ENCODE measurements at places on chromosomes 5 and 9.

DNA sequence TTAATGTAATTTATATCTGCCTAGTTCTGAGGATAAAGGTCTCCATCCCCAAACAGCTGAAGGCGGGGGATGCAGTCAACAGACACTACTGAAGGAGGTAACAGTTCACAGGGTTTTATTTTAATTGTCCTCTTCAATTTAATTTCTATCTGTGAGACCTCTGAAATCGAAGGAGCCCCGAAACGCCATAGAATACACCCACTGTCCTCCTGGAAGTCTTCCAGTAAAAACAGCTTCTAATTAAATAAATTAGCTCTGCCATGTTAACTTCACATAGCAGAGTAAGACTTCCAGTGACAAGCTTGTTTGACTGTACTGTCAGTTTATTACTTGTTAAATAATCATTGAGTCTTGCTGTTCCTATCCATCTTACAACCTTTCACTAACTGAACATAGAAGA lies 193.5 kb downstream of the SEC61B start:
- DNase-seq: no peak

- DNase-seq: peak; percentile 87
Observed at GRCh38 chr9:33076046-33077004, at the start of gene SMU1. Gene SMU1 (minus strand): TSS chr9:33076674. CDS start chr9:33076608, 66 bp downstream.

GRCh38 chr9:13857521-13857920 lies 456.4 kb downstream of the NFIB start:
- no peak for DNase-seq

DNA sequence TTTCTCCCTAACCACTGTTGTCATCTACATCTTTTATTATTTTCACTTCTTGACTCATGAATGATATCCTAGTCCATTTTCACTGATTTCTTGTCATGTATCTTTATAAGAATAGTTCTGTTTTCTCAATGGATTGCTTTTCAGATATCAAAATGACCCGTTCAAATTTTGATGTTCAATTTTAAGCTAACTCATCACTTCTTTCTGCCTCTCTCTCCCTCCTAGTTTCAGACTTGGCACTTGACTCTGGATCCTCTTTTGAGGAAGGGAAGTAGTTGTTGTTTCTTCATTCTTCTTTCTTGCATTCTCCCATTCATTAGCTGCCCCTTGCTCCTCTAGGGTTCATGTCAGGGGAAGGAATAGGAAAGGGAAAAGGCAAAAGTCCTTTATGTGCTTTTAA lies 23.7 kb downstream of the CSNK1G3 start:
- no peak for DNase-seq

GRCh38 chr5:137921931-137922330 lies 32.7 kb downstream of the PKD2L2 start:
- DNase-seq: no peak

DNA sequence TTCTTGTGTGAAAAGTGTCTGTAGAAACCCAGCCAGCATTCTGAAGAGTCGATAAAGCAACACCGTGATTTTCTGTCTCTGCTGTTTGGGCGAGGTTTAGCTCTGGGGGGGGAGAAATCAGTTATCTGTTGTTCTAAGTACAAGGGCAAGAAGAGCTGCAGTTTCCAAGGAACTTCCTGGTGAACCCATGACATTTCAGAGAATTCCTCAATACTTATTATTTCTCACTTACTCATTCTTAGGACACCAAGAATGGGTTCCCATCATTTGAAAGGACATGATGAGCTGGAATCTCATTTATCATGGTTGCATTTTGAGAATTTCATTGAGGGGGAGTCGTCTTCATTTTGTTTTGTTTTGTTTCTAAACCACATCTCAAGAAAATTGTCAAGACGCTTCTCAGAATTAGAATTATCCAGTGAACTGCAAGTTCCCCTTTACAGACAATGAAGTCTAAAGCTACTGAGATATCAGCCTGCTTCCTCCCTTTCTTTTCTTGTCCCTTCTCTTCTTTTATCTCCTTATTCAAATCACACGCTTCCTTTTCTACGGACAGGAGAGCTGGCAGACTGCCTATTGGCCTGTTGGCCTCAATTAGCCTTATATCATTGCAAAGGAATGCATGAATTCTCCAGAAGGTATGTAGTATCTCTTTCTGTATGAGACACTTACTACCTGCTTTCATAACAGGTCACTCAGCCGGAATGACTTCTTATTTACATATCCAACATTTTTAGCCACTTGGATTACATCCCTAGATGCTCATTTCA lies 53.7 kb downstream of the ZNF462 start:
- DNase-seq: no peak

GRCh38 chr5:79602889-79603288 lies 9.4 kb upstream of the TENT2 start:
- DNase-seq: no peak

GRCh38 chr5:158068964-158069363 lies 210.0 kb upstream of the CLINT1 start:
- no peak for DNase-seq

GRCh38 chr5:128019391-128019790 lies 64.2 kb upstream of the SLC12A2 start:
- DNase-seq: no peak

DNA sequence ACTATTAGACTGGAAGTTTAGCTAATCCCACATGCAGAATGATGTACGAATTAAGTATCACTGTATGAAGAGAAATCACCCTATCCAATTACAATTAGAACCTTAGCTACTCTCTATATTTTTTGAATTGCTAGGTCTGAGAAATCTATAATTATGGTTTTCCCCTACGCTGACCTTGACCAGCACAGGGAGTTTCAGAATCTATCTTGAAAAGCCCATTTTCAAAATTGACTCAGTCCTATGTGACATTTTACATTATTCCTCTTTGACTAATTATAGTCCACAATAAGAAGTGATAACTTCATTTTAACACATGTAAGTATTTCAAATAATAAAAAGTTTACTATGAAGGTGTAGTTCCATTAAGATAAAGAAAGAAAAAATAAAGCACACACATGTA lies 21.5 kb downstream of the NUDT12 start:
- no peak for DNase-seq

DNA sequence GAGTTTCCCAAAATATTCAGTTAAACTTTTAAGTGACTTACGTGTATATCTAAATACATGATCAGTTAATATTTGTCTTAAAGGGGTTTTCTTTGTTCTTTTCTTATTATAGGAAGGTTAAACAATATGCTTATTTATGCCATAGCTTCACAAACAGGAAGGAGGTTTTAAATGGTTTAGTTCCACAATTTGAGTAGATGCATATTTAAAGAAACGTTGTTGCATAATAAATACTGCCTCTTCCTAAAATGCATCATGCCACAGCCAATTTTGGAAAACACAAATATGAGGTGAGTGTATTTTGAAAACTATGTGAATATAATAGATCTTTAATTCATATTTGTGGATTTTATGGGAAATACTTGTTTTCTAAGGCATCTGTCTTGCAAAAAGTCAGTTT lies 2.5 kb upstream of the ADRB2 start:
- DNase-seq: no peak

- no peak for DNase-seq
Observed at GRCh38 chr9:70081120-70081495, 37.5 kb downstream of the MAMDC2 start.

- no peak for DNase-seq
Observed at GRCh38 chr9:16461137-16461840, 409.2 kb downstream of the BNC2 start.

GRCh38 chr9:70000469-70000868 lies 43.2 kb upstream of the MAMDC2 start:
- DNase-seq: no peak

GRCh38 chr9:134267305-134267880 lies 58.9 kb upstream of the RXRA start:
- DNase-seq: no peak

Measured in stimulated activated CD8-positive, alpha-beta memory T cell treated with anti-CD3 and anti-CD28 coated beads, Interleukin-2, amount 100 ng/mL, for 1 hour (primary cell).